ENCODE measurements at places on chromosomes 11 and 22. TPM values are rescaled to one million over a fixed set of nuclear protein-coding genes. Genes with fewer than 3 reads are reported as not detected.
A peak's percentile ranks its signal among the peaks of the same experiment; 100 is the strongest.

DNA sequence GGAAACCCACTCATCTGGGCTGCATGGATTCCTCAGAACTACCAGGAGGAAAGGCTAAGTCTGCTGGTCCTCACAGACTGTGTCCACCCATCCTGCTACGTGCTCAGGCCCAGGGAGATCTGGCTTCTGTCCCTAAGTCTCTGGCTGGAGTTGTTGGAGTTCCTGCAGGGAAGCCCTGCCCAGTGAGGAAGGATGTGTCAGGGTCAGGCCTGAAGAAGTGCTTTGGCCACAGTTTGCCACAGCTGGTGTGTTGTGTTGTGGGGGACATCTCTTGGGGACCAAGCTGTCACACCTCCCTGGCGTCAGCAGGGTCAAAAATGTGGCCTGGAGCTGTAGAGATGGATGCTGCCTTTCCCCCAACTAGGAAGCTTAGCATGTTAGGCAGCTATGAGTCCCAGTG is 684.7 kb downstream of the METTL15 start:
- no peak for DNase-seq
- no peaks in the 10 kb centered on the region for H3K27me3 ChIP-seq
- no peak overlapping the region for H3K27ac ChIP-seq
- H3K36me3 ChIP-seq, result no peaks in the 10 kb centered on the region
- no peaks in the 10 kb centered on the region for H3K4me1 ChIP-seq
- H3K4me3 ChIP-seq, result no peak overlapping the region

GRCh38 chr11:61476371-61476770 is 32.2 kb upstream of the LRRC10B start:
- peaks cover 16% of the 10 kb centered on the region for H3K27me3 ChIP-seq
- H3K27ac ChIP-seq, result no peak overlapping the region
- H3K4me1 ChIP-seq, result peaks cover 7% of the 10 kb centered on the region
- peaks cover 9% of the 10 kb centered on the region for H3K36me3 ChIP-seq
- no peak for DNase-seq

- H3K36me3 ChIP-seq, result peaks cover 19% of the 10 kb centered on the region
- no peak overlapping the region for H3K27ac ChIP-seq
- peak overlapping the region; percentile 24 for H3K4me3 ChIP-seq
- no peaks in the 10 kb centered on the region for H3K27me3 ChIP-seq
- H3K4me1 ChIP-seq, result peaks cover 4% of the 10 kb centered on the region
Measured at GRCh38 chr11:87097582-87097981, 59.8 kb downstream of the TMEM135 start.

GRCh38 chr11:66064571-66064970 is 5.5 kb upstream of the PACS1 start:
- no peaks in the 10 kb centered on the region for H3K27me3 ChIP-seq
- H3K27ac ChIP-seq, result no peak overlapping the region
- DNase-seq, result no peak

DNA sequence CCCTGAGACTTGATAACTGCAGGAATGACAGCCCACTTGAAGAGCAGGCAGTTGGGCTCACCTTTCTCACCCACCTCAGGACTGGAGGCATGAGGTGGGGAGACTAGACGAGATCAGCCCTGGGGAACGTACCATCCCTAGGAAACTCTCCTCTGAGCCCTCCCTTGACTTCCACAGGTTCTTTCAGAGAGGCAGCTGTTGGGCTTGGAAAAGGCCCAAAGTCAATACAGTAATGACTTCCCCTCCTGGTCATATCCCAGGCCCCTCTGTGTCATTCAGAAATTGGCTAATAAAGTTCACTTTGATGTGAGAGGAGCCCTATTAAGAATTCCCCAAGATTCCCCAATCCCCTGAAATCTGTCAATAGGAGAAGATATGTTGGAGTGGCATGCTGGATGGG is 5.8 kb upstream of the NECTIN1 start:
- no peaks in the 10 kb centered on the region for H3K36me3 ChIP-seq
- peaks cover 5% of the 10 kb centered on the region for H3K4me1 ChIP-seq
- no peak for DNase-seq
- no peak overlapping the region for H3K4me3 ChIP-seq
- H3K27me3 ChIP-seq, result peaks cover 59% of the 10 kb centered on the region

DNA sequence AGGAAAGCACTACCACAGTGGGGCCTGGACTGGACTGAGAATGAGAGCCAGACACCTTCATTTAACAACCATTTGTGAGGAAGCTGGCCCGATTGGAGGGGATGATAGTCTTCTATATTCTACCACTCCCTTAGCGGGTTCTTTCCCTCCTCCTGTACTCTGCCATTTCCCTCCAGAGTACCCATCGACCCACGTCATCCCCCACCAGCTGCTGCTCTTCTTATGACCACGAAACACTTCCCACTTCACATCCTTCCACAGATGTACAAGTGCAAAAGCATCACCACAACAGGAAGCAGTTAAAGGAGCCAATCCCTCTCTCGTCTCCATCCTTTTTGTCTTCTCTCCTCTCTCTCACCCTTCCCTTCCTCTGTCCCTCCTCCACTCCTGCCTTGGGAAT is 18.0 kb upstream of the UBASH3B start:
- DNase-seq, result peak; percentile 27
- H3K36me3 ChIP-seq, result no peaks in the 10 kb centered on the region
- no peaks in the 10 kb centered on the region for H3K4me1 ChIP-seq
- no peak overlapping the region for H3K4me3 ChIP-seq
- H3K27me3 ChIP-seq, result peaks cover 5% of the 10 kb centered on the region

- H3K4me1 ChIP-seq, result no peaks in the 10 kb centered on the region
- no peaks in the 10 kb centered on the region for H3K27me3 ChIP-seq
- H3K36me3 ChIP-seq, result no peaks in the 10 kb centered on the region
- no peak overlapping the region for H3K4me3 ChIP-seq
- no peak overlapping the region for H3K27ac ChIP-seq
Measured at GRCh38 chr11:44854741-44855492, 95.8 kb downstream of the TP53I11 start.

- peak overlapping the region; percentile 97 for H3K27ac ChIP-seq
- H3K36me3 ChIP-seq, result no peaks in the 10 kb centered on the region
- H3K4me1 ChIP-seq, result peaks cover 42% of the 10 kb centered on the region
- no peaks in the 10 kb centered on the region for H3K27me3 ChIP-seq
- no peak for DNase-seq
Measured at GRCh38 chr22:37638391-37639069, 939 bp upstream of the SH3BP1 start.

GRCh38 chr11:114060392-114061047 is 1.0 kb downstream of the ZBTB16 start:
- peak; percentile 29 for DNase-seq
- peaks cover under 1% of the 10 kb centered on the region for H3K36me3 ChIP-seq
- H3K27me3 ChIP-seq, result peaks cover 18% of the 10 kb centered on the region
- H3K27ac ChIP-seq, result peak overlapping the region; percentile 93
- peaks cover 40% of the 10 kb centered on the region for H3K4me1 ChIP-seq

DNA sequence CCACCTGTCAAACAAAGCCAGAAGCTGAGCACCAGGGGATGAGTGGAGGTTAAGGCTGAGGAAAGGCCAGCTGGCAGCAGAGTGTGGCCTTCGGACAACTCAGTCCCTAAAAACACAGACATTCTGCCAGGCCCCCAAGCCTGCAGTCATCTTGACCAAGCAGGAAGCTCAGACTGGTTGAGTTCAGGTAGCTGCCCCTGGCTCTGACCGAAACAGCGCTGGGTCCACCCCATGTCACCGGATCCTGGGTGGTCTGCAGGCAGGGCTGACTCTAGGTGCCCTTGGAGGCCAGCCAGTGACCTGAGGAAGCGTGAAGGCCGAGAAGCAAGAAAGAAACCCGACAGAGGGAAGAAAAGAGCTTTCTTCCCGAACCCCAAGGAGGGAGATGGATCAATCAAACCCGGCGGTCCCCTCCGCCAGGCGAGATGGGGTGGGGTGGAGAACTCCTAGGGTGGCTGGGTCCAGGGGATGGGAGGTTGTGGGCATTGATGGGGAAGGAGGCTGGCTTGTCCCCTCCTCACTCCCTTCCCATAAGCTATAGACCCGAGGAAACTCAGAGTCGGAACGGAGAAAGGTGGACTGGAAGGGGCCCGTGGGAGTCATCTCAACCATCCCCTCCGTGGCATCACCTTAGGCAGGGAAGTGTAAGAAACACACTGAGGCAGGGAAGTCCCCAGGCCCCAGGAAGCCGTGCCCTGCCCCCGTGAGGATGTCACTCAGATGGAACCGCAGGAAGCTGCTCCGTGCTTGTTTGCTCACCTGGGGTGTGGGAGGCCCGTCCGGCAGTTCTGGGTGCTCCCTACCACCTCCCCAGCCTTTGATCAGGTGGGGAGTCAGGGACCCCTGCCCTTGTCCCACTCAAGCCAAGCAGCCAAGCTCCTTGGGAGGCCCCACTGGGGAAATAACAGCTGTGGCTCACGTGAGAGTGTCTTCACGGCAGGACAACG is 11.7 kb downstream of the CXCR5 start:
- no peaks in the 10 kb centered on the region for H3K27me3 ChIP-seq
- peak overlapping the region; percentile 100 for H3K27ac ChIP-seq

DNA sequence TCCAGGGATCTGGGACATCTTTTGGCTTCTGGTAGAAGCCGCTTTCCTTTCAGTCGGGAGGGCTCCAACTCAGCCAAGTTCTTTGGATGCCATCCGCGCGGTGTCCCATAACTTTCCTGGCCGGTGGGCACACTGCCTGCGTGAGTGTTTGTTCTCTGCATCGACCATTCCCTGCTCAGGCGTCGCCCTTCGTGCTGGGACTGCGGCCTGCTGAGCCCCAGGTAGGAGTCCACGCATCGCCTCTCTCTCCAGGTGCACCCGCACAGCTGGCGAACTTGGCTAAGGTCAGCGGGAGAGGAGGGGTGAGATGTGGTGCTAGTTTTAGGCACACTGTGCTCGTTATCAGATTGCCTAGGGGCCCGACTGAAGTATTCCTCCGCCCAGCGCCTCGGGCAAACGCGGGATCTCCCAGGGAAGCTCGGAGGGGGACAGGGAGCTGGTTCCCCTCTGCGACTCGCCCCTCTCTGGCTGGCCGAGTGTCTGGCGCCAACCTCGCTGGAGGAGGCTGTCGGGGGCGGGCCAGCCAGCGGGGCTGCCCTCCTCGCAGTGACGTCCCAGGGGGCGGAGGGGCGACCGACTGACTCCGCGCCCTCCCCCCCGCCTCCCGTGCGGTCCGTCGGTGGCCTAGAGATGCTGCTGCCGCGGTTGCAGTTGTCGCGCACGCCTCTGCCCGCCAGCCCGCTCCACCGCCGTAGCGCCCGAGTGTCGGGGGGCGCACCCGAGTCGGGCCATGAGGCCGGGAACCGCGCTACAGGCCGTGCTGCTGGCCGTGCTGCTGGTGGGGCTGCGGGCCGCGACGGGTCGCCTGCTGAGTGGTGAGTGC is at the start of gene LAYN:
Gene LAYN, plus strand, starts transcription at position 607 of the 823 bp plus-strand sequence. Its CDS starts 124 bp downstream, at position 731.
- peaks cover 79% of the 10 kb centered on the region for H3K27me3 ChIP-seq
- H3K4me3 ChIP-seq, result peak within 1 kb of the TSS; percentile 85
- H3K36me3 ChIP-seq, result no peaks in the 10 kb centered on the region
- peak; percentile 19 for DNase-seq
- H3K27ac ChIP-seq, result no peak within 1 kb of the TSS

DNA sequence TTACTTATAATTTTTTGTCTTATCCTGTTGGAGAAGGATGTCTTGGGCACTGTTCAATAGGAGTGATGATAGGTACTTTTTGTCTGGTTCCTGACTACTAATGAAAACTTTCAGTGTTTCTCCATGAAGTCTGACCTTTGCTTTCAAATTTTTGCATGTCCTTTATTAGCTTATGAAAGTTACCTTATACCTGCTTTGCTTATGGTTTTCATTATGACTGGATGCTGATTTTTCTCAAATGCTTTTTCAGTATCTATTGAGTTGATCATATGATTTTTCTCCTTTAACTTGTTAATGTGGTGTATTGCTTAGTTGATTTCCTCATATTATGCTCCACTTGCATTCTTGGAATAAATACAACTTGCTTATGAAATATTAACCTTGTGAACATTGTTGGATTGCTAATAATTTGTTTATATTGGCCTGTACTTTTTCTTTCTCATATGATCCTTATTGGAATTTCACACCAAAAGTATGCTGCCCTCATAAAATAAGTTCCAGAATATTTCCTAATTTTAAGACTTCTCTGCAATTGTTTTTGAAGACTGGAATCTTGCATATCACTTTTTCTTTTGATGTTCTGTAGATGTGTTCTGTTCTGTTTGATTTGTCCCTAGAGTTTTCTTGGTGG is 85.0 kb upstream of the SC5D start:
- no peak overlapping the region for H3K4me3 ChIP-seq
- peaks cover 12% of the 10 kb centered on the region for H3K27me3 ChIP-seq
- DNase-seq, result no peak

DNA sequence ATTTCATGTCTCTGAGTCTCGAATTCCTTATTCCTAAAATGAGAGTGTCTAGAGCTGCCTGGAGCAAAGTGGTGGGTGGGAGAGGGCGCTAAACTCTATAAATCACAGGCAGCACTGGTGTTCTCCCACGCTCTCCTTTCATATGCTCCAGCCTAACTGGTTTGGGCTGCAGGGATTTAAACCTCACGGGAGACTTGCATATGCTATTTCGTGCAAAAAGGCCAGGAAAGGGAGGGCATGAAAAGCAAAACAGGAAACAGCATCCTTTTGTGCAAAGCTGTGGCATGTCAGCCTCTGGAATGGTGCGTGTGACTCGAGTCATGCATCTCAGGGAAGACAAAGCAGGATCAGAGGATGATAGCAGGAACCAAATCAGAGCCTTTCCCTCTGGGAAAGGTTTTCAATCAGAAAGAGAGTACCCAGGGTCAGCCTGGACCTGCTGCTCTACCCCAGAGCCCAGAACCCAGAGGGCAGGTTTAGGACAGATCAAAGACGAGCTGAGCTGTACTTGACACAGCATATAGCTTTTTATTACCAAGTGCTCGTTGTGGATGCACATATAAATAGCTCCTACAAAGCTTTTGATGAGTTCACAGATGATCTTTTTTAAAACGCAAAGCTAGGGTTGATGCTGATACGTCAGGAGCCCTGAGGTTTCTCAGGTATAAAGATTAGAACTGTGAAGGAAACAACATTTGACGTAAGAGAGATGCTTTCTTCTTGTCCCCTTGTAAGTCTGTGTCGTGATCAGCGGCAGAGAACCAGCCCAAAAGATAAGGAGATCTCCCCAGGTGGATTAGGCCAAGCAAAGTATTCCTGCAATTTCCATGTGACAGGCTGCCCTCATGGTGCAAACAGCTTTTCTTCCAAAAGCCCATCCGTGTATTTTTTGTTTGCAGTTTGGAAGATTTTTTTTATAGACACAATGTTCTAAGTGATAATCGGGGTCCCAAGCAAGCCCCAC is 46.2 kb upstream of the YWHAH start:
- H3K4me3 ChIP-seq, result no peak overlapping the region
- H3K4me1 ChIP-seq, result no peaks in the 10 kb centered on the region
- no peak overlapping the region for H3K27ac ChIP-seq
- H3K36me3 ChIP-seq, result peaks cover 13% of the 10 kb centered on the region
- H3K27me3 ChIP-seq, result no peaks in the 10 kb centered on the region

The MMP13 gene
- not detected for polyA plus RNA-seq

The KCNQ1 gene
- polyA plus RNA-seq, result 22.6 TPM

The SLC22A25 gene
- polyA plus RNA-seq, result not detected

The UBQLNL gene
- polyA plus RNA-seq, result not detected

The MEI1 gene
- polyA plus RNA-seq, result 160 TPM

The TMEM191B gene
- polyA plus RNA-seq, result not detected

Measured in naive B cell (primary cell).